ENCODE measurements at places on chromosomes 5 and 9. TPM values are rescaled to one million over a fixed set of nuclear protein-coding genes. Genes with fewer than 3 reads are reported as not detected.

The IFNB1 gene
- not detected for polyA plus RNA-seq

DNA sequence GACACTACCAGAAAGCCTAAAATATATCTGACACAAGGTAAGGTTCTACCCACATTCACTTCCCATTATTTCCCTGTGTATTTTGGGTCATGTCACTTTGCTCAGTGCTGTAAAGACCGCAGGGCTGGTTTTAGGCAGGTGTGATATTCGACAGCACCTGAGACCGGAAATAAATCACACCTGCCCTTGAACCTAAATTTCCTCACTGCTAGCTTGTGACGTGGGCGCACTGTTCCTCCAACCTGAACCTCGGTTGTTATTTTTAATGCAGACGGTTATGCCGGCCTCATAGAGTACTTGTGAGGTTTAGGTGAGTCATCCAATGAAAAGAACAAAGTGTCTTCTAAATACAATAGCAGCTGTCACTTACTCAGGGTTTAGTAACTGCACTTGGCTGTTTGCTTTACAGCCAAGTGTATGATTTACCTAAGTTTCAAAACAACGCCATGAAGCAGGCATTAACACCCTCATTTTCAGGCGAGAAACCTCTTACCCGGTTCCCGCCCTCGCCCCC lies 20.7 kb upstream of the ZNF782 start:
- DNase-seq: no peak

GRCh38 chr5:167071981-167072610 lies 1219.3 kb upstream of the WWC1 start:
- no peak for DNase-seq

- no peak for DNase-seq
These were observed 338.6 kb downstream of the PTPRD start for GRCh38 chr9:10274175-10274574.

DNA sequence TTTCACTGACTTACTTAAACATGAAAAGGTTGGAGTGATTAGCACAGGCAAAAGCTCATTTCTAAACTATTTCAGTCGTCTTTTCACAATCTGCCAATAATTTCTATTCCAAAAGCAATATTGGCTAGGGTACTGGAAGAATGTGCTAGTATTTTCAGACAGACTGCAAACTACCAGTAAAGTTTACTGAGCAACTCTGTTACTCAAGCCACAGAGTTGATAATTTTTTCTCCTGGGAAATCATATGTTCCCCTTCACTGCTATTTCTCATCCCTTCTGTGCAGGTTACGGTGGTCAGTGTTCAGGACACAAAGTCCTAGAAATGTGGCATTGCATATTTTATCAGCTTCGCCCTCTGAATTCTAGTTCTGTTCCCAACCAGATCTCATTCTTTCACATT lies 343.3 kb upstream of the TNC start:
- no peak for DNase-seq

DNA sequence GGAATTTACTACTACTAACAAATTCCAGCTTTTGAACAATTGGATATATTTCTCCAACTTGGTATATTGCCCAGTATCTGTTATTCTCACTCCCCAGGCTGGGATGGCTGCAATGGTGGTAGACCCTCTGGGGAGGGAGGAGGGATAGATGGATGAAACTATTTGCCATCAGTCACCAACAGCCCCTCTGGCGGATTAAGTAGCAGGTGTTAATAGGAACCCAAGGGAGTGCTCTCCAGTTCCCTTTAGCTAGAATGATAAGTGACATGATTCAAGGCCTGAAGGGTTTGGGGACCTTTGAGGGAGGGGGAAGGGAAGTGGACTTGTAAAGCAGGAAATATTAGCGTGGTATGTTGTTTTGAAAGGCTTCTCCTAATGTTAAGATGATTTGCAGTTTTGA lies 824.0 kb upstream of the ARRDC3 start:
- DNase-seq: no peak

DNA sequence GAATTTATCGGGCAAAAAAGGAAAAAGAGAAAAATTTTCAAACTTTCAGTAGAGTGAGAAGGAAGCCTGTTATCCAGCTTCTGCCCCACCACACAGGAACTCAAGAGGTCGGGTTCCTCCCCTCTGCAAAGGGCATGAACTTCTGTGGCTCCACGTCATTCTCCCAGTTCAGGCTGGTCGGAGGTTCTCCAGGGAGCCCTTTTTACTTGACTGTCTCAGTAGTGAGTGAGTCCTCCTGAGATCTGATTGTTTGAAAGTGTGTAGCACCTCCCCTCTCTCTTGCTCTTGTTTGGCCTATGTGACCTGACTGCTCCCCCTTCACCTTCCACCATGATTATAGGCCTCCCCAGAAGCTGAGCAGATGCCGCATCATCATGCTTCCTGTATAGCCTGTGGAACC lies 9.7 kb downstream of the SPINK1 start:
- DNase-seq: no peak

DNA sequence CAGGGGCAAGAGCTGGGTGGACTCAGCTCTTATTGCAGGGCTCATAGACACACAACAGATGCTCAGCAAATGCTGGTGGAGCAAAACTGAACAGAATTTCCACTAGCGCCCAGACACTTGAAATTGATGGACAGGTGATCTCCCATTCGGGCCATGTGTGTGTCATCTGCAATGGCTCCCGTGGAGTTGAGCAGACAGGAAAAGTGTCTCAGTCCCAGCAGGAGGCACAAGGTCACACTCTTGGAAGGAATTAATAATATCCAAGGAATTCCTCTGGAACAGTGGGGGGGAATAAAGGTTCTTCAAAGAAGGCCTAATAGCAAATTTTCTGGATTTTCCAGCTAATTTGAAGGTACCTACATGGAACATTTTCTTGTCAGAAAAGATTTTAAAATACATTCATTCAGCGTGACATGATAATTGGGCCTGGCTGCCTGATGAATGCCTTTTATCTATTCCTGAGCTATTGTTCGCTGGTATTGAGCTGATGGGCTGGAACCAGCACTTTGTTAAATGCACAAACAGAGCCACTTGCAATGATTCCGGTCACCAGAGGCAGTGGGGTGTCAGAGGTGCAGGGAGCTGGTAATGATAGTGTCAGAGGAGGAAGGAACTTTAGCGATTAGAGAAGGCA lies 31.5 kb upstream of the ALDH1B1 start:
- no peak for DNase-seq

The PURA gene
- 13.2 TPM for polyA plus RNA-seq

- no peak for DNase-seq
These were observed 224.3 kb downstream of the GNA14 start for GRCh38 chr9:77423841-77424240.

DNA sequence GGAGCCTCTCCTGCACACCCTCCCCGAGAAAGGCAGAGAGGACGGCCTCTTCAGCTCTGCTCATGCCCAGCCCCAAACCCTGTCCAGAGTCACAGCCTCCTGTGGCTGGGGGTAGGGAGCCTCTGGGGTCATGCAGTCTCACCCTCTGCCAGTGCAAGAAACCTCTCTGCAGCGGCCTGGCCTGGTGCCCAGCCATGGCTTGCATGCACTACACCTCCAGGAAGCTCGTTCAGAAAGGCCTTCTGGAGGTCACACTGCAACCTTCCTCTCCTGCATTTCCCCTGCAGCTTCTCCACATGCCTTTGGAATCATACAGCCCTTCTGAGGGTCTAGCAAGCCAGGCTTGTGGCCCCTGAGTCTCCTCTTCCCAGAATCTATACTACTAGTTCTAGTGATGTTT lies 17.9 kb downstream of the CSF1R start:
- no peak for DNase-seq

The COL5A1 gene
- polyA plus RNA-seq: 95.0 TPM

The IFNK gene
- not detected for polyA plus RNA-seq

DNA sequence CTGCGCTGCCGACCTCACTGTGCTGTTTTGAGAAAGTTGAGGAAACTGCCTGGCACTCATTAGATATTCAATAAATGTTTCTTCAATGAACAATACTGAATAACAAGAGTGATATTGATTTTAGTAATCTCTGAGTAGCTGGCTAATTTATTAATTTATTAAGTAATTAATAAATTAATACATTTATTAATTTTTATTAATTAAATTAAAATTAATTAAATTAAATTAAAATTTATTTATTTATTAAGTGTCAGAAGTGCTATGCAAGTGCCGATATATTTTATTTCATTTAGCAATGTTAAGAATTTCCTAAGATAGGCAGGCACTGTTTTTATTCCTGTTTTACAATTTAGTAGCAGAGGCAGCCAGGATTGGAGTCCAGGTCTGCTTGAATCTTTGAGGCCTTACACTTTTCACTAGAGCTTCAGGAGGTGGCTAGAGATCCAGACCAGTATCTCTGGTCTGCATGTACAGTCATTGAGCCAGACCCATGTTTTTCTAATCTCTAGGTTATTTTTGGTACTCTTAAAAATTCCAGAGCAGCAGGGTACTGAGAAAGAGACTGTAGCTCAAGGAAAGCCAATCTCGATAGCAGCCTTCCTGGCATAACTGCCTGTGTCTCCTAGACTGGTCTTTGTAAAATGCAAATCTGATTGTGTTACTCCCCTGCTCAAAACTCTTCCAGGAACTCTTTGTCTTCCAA lies 109.2 kb downstream of the ARHGEF28 start:
- DNase-seq: no peak

GRCh38 chr5:39714036-39714698 lies 289.4 kb upstream of the DAB2 start:
- peak; percentile 51 for DNase-seq

The MOB3B gene
- 23.9 TPM for polyA plus RNA-seq

DNA sequence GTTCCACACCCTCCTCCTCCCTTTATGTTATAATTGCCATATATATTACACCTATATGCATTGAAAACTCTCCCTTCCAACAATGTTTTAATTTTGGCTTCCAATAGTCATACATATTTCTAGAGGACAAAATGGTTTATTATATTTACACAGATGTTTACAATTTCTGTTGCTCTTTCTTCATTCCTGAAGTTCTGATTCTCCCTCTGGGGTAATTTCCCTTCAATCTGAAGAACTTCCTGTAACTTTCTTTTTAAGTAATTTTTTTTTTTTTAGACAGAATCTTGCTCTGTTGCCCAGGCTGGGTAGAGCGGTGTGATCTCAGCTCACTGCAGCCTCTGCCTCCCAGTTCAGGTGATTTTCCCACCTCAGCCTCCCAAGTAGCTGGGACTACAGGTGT lies 173.0 kb upstream of the MAP1B start:
- no peak for DNase-seq

The GAPT gene
- 1.5 TPM for polyA plus RNA-seq

- no peak for DNase-seq
These were observed 75.4 kb downstream of the GRIA1 start for GRCh38 chr5:153565822-153566221.

The KIAA0825 gene
- 4.3 TPM for polyA plus RNA-seq

The DDX4 gene
- 0.06 TPM for polyA plus RNA-seq

- no peak for DNase-seq
These were observed 5.0 kb upstream of the IRX4 start for GRCh38 chr5:1887588-1888360.

The FGF18 gene
- polyA plus RNA-seq: 0.81 TPM

The ARL14EPL gene
- not detected for polyA plus RNA-seq

GRCh38 chr5:172840432-172841154 lies 6.5 kb downstream of the ERGIC1 start:
- DNase-seq: no peak

DNA sequence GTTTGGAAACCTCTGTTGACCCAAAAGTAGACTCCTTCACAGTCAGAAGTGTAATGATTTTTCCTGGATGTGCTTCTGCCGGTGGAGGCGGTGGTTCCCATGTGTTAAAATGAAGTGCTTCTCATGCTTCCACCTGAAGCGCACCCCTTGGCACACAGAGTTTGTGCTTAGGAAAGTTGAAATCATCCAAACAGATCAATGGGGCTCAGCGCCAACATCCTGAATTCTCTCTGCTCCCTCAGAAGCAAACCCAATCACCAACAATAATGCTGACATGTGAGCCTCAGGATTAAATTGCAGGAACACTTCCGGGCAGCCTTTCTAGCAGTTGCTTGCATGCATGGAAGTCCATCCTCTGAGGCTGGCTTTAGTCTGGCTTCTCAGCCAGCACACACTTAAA lies 71.0 kb downstream of the MED10 start:
- DNase-seq: no peak

DNA sequence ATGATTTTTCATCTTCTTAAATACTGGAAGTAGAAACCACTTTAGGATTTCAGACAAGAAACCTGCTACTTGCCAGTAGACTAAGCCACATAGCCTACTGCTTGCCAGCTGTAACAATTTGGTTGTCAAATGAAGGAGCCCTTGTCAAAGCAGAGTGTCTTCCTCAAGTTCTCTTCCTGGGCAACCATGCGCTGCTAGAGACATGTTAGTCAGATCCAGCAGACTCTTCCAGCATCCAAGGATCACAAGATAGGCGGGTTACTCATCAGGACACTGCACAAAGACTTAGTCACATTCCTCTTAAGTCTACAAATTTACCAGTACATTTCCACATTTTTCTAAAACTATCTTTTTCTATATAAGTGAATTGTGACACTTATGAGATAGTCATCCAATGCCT lies 24.4 kb downstream of the SKIC3 start:
- DNase-seq: no peak

Data from left renal cortex interstitium (tissue), 4 donors.